ENCODE measurements at places on chromosomes 5 and 9.
A peak's percentile ranks its signal among the peaks of the same experiment; 100 is the strongest.

DNA sequence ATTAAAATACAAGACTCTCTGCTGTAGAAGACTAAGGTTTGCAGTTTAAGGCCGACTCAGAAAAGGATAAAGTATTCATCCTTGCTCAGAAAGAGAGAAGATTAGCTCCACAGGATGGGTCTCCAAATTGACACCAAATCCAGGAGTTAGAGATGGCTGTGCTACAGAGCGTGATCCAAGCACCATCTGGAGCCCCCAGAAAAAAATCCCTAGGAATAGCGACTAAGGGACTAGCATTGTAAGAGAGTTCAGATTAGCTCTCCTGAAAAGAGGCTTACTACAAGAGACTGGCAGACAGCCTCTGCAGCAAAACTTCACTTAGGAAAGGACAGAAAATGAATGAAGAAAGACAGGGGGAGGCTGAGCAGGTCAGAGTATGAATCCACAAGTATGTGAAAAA is 3.7 kb downstream of the SIL1 start:
- DNase-seq: no peak

- DNase-seq: no peak
Measured at GRCh38 chr9:20551835-20552234, 70.5 kb downstream of the MLLT3 start.

DNA sequence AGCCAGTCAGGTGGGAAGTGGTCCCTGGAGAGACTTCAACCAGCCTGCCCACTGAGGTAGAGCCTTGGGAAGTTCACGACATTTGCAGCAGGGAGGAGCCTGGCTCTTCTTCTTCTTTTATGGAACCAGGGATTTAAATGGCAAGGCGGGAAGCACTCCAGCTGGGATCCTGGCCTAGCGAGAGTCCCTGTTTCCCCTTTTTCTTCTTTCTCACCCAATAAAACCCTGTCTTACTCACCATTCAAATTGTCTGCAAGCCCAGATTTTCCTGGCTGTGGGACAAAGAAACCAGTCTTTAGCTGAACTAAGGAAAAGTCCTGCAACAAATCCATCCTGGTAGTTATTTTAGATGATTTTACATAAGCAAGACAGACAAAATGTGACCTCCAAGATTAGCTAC is 503.7 kb downstream of the CDH10 start:
- peak; percentile 4 for DNase-seq

DNA sequence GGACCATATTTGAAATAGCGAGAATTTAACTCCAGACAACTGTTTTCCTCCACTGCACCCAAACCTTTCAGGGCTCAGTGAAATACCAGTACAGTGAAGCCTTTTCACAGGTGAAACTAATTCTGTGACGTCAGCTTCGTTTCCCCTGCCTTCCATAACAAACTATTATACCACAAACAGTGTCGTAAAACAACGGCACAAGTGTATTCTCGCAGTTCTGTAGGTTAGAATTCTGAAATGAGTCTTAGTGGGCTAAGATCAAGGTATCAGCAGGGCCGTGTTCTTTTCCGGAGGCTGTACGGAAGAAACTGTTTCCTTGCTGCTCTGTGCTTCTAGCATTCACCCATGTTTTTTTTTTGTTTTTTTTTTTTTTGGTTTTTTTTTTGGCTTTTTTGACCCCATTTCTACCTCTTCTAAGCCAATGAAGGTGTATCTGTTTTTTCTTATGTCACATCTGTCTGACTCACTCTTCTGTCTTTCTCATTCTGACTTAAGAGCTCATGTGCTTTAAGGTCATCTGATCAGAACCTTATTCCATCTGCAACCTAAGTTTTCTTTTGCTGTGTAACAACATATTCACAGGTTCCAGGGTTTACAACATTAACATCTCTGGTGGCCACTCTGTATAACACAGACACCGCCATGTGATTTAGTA is 20.1 kb downstream of the ISOC1 start:
- DNase-seq: no peak

- no peak for DNase-seq
Measured at GRCh38 chr9:31574006-31574765, 810.3 kb upstream of the ACO1 start.

GRCh38 chr9:4243877-4244812 is 55.7 kb downstream of the GLIS3 start:
- DNase-seq: no peak

DNA sequence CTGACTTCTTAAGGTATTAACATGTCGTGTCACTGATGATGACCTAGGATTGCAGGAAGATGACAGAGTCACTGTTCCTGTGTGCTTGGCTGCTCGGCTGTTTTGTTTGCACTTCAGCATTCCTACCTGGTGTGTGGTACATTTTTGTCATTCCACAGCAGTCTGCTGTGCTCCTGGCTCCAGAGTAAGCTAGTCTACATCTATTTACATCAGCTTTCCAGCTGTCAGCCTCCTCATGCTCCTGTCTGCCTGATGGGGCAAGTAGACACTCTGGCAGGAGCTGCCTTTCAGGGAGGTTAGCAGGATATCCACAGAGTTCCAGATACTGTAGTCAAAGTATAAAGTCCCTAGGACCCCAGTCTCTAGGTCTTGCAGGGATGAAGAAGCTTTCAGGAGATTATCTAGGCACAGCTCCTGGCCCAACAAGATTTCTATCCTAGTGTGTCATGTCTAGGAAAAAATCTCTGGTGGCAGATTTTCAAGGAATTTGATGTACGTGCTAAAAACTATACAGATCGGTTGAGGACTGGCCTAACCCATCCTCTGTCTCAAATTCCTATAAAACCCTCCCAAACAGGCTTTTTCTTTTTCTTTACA is 28.4 kb downstream of the RUSC2 start:
- no peak for DNase-seq

GRCh38 chr5:151110992-151111391 is 30.2 kb upstream of the TNIP1 start:
- no peak for DNase-seq

GRCh38 chr5:165286692-165287091 is 1781.3 kb downstream of the MAT2B start:
- no peak for DNase-seq

DNA sequence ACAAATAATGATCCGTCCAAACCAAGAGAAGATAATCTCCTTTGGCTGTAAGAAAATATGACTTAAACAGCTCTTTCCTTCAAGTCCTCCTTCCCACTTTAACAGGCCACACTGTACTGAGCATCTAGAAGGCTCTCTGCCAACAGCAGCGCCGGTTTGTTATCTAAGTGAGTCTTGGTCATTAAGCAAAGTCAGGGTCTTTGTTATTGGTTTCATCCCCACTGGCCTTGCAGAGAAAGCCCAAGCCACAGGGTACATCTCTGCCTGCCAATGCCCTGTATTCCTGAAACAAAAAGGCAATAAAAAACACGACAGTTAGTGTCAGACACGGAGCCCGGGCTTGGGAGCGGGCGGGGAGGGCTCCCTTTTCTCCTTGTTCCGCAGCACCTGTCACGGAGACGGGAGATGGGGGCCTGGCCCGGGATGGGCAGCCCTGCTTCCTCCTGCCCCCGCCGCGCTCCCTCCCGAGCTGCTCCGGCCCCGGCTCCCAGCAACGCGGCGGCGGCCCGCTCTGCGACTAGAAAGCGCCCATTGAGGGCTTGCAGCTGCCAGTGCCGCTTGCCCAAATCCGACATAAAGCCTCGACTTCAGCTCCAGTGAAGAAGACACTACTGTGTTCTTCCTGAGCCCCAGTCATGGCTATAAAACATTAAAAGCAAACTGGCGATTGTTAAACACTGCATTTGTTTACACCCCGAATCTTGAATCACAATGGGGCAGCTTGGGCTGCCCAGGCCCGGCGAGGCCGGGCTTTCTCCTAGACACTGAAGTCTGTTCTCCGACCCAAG is 28.1 kb upstream of the PIK3R1 start:
- DNase-seq: peak; percentile 76

GRCh38 chr5:67315082-67315989 is 118.7 kb upstream of the CD180 start:
- DNase-seq: peak; percentile 96

GRCh38 chr9:113927277-113927676 is 51.2 kb downstream of the ZNF618 start:
- no peak for DNase-seq

DNA sequence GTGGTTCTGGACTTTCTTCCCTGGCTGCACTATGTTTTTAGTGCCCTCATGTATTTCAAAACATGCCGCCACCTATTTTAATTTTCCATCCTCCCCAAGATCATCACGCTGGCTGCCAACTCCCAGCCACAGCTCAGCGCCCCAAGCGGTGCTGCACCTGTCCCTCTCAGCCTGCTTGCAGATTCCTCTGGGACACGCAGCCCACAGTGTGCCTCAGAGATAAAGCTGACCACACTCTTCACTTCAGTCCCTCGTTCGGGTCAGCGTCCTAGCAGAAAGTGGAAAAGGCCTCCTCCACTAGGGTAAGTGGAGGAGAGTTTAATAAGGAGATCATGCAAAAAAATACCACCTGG is 56.2 kb upstream of the CKS2 start:
- DNase-seq: no peak

- no peak for DNase-seq
Measured at GRCh38 chr5:127643607-127644006, 5.3 kb upstream of the CTXN3 start.

GRCh38 chr5:6468104-6468503 is 19.4 kb downstream of the UBE2QL1 start:
- no peak for DNase-seq

DNA sequence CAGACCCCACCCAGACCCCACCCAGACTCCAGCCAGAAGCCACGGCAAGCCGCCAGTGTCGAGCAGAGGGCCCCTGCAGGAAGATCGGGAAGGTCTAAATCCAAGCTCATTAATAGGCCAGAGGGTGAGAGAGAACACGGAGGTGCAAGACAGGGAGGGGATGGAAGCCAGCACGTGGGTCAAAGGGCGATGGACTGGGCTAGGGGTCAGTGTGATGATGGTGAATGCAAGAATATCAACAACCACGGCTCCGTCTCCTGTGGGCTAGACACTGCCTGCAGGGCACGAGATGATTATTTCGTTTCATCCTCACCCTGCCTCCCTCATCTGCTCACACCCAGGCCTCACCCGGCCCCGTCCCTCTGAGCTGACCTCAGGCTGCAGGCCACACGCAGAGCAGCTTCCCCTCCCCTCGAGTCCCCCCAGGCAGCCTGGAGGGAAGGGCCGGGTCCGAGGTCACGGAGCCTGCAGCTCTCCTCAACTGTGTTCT is 122.0 kb downstream of the COL23A1 start:
- no peak for DNase-seq

DNA sequence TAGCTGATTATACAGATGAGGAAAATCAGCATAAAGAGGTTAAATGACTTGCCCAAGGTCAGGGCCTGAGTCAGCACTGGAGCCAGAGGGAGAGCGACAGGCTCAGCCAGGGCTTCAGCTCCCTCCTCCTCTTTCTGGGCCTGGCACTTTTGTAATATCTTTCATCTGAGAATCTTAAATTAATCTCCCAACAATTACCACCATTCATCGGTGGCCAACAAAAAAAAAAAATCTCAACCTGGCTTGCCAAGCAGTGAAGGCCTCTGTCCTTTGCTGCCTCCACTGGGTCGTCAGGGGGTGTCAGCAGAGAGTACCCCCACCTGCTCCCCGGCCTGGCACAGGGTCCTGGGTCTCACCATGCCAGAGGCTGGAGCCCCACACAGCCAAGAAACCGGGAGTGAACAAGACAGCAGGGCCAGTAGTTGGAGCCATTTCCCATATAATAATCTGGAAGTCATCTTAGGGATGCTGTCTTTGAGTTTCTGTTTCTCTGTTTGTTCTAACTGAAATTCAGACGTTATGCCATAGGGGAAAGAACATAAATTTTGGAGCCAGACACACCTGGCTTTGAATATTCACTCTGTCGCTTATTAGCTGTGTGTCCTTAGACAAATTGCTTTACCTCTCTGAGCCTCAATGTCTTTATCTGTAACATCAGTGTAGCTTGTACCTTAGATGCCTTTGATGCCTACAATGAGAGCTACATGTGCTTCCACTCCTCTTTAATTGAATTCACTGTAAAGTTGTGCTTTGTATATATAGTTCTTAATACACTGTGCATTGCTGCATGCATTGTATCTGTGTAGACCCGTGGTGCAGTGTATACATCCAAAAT is 299.9 kb upstream of the MSX2 start:
- peak; percentile 21 for DNase-seq

All from amygdala (tissue), 56 donors.